ENCODE measurements at places on chromosomes 2 and 18.

- no peak for DNase-seq
Observed at GRCh38 chr2:197760293-197760657, 24.8 kb downstream of the BOLL start.

- DNase-seq: no peak
Observed at GRCh38 chr2:219765231-219765911, 137.9 kb downstream of the SLC4A3 start.

DNA sequence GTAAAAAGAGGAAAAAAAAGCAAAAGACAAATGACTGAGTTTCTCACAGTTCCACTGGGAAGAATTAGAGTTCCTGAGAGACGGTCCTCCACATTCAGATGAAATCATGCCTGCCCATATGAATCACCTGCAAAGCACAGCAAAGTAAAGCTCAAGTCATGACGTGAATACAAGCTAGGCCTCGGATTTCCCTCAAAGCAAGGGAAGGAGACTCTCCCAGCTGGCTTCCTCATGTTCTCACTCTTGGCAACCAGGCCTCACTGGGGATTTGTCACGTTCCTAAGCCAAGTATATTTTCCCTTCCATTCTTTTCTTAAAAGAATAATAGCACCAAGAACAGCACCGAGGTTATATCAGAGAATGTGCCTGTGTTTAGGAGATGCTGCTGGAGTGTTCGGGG lies 47.0 kb downstream of the CYP27C1 start:
- DNase-seq: no peak

DNA sequence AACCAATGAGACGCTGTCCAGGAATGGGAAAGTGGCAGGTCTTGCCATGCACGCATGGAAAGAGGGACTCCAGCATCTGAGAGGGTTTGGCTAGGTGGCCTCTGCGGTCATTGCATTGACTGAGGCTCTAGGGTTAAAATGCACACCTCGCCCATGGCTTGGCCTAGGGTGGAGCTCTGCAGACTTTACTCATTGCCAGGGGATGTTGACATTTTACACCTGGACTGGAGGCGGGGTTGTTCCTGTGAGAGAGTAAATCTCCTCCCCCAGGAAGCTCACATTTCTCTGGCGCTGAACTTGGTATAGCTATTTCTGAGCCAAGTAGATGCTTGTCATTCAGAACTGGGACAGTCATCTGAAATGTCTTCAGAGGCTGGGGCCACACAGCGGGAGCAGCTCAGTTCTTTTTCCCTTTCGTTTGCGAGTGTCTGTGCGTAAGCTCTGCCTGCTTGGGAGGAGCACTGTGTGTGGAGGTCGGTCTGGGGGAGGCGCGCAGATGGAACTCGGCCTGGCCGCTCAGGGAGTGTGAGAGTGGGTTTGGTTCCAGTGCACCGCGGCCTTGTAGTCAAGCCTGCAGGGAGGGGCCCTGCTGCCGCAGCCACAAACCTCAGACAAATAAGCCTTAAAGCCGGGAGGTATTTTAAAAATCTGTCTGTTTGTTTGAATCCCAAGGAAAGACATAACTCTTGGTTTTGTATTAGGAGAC lies 76.5 kb downstream of the LPIN1 start:
- no peak for DNase-seq
